B cell (primary cell): ENCODE measurements at places on chromosomes 12 and 14.

- no peak for DNase-seq
Measured at GRCh38 chr14:97380539-97380941, 583.4 kb downstream of the VRK1 start.

GRCh38 chr12:6074979-6075585, 49.4 kb downstream of the VWF start:
- peak; percentile 43 for DNase-seq

GRCh38 chr14:68463705-68464374, 329.0 kb downstream of the ZFP36L1 start:
- DNase-seq, result no peak

DNA sequence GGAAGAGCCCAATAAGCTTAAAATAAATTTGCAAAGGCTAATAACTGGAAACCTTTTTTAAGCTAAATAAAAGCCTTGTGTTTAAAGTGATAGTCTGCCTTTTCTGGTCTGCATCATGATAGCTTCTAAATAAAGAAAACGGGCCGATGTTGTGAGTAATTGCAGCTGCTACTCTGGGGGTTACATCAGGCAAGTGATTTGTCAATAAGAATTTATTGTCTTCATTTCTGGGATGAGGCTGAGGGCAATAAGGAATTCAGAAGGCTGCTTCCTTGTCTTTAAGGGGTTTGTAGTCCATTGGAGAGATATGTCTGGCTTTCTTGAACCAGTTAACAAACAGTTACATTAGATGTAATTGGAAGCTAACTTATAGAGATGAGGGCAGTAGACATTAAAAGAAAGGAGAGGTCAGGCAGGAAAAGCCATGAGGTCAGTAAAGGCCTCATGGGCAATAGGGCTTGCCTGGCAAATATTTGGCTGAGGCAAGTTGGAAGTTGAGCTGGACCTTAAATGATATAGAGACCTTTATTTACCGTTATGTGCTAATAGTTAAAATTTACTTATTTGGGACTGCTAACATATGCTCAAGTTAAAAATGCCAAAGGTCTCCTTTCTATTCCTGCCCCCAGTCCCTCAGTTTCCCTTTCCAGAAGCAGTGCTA, 85.0 kb downstream of the CRADD start:
- DNase-seq, result no peak

DNA sequence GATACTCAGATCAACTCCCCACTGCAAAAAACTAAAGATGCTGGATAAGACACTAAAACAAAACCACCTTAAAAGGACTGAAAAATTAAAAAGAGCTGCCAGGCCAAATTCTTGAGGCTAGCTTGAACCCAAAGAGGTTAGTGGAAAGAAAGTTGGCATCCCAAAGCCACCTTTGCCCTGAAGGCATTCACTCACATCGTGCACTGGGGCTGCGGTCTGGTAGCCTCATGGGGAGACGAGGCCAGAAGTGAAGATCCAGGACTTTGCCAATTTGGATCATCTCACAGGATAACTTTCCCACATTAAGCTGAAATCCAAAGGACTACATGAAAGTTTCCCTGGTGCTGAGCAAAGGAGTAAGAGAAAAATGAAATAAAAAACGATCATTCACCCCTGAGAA, 63.9 kb downstream of the EFCAB11 start:
- no peak for DNase-seq

GRCh38 chr12:68450947-68451260, 118.7 kb upstream of the MDM1 start:
- DNase-seq, result no peak

DNA sequence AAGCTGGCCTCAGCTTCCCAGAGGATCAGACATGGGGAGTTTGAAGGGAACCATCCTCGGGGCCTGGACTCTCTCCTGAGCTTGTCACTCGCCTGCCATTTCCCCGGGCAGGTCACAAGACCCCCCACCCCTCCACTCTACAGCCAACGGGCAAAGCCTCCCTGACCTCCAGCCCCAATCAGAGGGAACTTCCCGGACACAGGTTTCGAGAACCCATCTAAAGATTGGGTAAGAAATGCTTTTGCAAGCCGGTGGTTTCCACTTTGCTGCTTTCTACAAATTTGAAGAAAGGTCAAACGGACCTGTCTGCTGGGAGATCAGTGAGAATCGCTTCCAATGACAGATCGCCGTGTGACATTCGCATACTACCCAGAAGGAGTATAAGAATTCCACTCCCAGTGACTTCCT, 89.6 kb downstream of the SCARB1 start:
- peak; percentile 52 for DNase-seq

DNA sequence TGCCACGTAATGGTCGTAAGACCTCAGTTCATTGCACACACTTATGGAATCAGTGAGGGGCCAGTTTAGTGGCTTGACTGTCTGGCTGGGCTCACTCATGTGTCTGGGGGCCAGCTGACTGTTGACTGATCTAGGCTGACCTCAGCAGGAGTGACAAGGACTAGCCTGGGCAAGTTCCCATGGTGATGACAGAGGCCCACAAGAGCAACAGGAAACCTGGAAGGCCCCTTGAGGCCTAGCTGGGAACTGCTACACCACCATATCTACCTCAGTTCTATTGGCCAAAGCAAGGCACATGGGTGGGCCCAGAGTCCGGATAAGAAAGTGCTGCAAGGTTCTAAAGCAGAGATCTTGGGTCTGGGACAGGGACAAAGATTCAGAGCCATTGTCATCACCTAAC, 21.3 kb upstream of the RFLNA start:
- no peak for DNase-seq

- DNase-seq, result no peak
Measured at GRCh38 chr14:93964281-93964680, 12.1 kb downstream of the ASB2 start.

DNA sequence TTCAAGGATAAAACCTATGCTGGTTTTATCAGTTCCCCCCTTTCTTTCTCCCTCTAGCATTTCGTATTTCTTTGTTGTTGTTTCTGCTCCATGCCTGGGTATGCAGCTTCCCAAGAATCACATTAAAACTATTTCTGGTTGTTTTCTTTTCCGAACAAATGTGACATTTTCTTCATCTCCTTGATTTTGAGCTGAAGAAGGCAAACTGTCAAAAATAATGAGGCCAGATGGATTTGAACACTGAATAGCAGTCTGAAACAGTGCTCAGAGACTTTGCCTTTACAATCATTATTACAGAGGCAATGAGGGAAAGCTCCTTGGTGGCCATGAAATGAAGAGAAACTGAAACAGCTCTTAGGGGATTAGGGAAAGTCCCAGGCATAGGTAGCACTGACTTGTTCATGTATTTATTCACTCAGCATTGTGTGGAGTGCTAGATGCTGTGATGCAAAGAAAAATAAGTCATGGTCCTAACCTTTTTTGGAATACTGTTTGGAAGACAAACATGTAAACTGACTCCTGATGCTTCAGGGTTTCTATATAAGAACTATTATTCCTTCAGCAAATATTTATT, 319.5 kb downstream of the FUT8 start:
- DNase-seq, result peak; percentile 37

DNA sequence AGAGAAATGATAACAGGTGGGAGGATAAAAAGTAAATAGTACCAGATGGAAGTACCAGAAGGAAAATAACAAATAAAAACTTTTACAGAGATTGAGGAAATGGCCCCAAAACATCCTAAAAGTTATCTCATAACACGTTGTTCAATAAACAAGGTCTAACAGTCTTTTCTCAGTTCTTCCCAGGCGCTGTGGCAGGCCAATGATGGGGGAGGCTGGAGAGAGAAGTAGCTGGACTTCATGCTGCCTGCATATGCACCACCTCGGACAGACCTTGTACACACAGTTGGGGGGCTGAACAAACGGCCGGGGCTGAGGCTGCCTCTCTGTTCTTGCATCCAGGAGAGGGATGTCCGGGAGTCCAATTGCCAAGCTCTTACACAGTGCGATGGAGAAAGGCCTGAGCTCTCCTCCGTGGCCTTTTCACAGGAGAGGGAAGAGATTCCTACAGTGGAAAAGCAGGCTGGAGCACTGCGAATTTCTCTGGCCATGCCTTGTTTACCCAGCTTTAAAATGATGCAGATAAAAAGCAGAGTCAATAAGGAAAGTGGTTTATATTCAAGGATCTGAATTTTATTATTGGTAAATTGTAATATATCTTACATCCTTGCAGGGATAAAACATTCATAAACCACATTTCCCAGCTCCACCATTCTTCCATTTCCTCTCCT, 109.8 kb downstream of the PHLDA1 start:
- no peak for DNase-seq

- DNase-seq, result no peak
Measured at GRCh38 chr12:39451977-39452376, 9.1 kb upstream of the KIF21A start.

DNA sequence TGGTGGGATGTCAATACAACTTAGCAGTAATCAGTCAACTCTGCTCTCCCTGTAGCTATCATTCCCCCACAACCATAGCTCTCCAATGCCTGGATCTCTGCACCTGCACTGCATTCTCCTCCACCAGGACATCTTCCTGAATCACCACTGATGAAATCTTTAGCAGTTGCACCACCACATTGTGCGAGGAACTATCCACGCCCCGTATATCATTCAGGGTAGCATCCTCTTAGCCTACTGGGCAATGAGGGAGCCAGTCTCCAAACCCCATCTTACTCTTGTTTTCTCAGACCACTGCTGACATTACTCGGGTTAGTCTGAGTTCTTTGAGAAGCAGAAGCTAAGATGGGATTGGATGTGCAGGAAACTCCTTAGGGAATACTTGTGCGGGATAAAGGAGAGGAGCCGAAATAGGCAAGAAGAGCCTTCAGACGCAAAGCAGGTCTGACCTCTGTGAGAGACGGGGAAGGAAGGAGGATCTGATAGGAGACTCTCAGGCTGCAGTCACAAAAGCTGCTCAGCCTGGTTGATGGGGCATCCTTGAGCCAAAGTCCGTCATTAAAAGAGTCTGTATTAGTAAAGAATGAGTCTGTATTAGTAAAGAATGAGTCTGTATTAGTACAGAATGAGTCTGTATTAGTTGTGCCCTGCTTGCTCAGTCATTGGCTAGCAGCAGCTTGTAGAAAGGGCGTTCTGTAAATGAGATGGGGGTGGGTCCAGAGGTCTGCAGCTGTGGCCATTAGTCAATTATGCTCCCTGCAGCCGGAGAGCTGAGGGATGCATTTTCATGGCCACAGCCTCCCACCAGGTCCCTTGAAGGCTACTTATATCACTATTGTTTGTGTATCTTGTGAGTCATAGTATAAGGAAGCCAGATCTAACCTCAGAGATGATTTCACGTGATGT, 49.6 kb upstream of the RASSF3 start:
- DNase-seq, result no peak

- no peak for DNase-seq
Measured at GRCh38 chr12:122643207-122643805, 59.9 kb downstream of the HCAR2 start.

- no peak for DNase-seq
Measured at GRCh38 chr12:100427078-100427477, 46.6 kb upstream of the NR1H4 start.

GRCh38 chr14:76773188-76773885, 12.1 kb downstream of the VASH1 start:
- DNase-seq, result no peak

DNA sequence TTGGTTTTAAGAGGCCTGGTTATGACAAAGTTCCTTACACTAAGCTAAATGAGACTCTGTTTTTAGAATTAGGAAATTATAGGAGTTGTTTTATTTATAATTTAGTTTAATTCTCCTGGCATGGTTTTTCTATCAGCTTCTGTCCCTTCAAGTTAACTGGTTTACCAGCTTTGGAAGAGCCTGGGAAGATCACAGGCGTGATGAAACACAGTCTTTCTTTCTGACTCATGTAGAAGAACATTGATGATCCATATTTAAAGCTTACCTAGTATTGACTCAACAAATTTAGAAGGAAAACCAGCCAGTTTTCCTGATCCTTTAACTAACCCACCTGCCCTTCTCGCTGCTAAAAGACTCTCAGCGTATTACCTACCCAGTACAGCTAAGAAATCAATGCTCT, 155.2 kb downstream of the TGFB3 start:
- DNase-seq, result no peak

GRCh38 chr12:18799561-18799960, 61.6 kb downstream of the CAPZA3 start:
- DNase-seq, result no peak

- DNase-seq, result no peak
Measured at GRCh38 chr12:124720681-124721500, 142.8 kb downstream of the SCARB1 start.

- DNase-seq, result peak; percentile 17
Measured at GRCh38 chr12:53748072-53748840, 3.5 kb downstream of the CISTR start.

GRCh38 chr14:54698966-54699530, 132.1 kb downstream of the SAMD4A start:
- no peak for DNase-seq

GRCh38 chr12:123167329-123167728, 16.4 kb upstream of the PITPNM2 start:
- DNase-seq, result no peak

- DNase-seq, result no peak
Measured at GRCh38 chr14:45838597-45838996, 585.6 kb upstream of the MIS18BP1 start.

- DNase-seq, result no peak
Measured at GRCh38 chr12:41277946-41278267, 89.8 kb downstream of the PDZRN4 start.

DNA sequence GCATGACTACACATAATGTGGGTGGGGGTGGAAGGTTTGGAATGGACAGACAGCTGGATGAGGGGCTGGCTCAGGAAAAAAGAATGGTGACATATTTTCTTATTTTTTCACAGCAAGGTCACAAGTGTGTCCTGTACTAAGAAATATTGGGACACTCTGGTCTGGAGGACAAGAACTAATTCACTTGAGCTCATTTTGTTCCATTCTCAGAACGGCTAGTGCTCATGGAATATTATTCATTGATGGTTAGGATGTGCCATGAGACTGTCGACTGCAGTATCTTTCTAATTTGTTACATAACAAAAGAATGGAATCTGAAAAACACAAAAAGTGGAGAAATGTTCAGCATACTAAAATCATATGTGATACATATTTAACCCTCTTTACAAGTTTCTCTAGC, 149.5 kb downstream of the BMP4 start:
- DNase-seq, result no peak

DNA sequence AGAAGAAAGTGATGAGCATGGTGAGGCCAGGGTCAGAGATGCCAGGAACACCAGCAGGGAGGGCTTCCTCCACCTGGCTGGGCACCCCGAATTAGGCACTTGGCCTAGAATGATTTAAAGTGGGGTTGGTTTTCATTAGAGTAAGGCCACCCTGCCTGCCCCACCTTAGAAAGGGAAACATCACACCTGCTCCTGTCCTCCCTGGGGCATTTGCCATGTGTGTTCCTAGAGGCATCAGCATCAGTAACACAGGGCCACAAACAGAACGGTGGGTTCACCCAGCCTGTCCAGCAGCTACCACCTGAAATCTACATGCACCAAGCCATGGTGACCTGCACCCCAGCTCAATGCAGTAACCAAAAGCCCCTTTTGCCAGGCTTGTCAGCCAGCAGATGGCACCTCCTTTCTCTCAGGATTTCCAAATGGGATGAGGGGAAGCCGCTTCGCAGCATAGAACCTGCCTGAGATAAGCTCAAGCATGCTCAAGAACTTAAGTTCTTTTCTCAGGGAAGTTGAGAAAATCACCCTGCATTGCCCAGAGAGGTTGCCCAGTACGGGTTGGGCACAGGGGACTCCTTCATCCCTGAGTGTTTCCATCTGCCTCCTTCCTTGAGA, 338.8 kb downstream of the DPF3 start:
- no peak for DNase-seq

GRCh38 chr14:91264151-91265150, 19.9 kb upstream of the GPR68 start:
- peak; percentile 33 for DNase-seq
